CD8-positive, alpha-beta memory T cell (primary cell): ENCODE measurements at places on chromosomes 7 and 10. TPM values are rescaled to one million over a fixed set of nuclear protein-coding genes. Genes with fewer than 3 reads are reported as not detected.

- no peak for DNase-seq
These were observed 69.2 kb upstream of the ADGRA1 start for GRCh38 chr10:133018491-133018890.

DNA sequence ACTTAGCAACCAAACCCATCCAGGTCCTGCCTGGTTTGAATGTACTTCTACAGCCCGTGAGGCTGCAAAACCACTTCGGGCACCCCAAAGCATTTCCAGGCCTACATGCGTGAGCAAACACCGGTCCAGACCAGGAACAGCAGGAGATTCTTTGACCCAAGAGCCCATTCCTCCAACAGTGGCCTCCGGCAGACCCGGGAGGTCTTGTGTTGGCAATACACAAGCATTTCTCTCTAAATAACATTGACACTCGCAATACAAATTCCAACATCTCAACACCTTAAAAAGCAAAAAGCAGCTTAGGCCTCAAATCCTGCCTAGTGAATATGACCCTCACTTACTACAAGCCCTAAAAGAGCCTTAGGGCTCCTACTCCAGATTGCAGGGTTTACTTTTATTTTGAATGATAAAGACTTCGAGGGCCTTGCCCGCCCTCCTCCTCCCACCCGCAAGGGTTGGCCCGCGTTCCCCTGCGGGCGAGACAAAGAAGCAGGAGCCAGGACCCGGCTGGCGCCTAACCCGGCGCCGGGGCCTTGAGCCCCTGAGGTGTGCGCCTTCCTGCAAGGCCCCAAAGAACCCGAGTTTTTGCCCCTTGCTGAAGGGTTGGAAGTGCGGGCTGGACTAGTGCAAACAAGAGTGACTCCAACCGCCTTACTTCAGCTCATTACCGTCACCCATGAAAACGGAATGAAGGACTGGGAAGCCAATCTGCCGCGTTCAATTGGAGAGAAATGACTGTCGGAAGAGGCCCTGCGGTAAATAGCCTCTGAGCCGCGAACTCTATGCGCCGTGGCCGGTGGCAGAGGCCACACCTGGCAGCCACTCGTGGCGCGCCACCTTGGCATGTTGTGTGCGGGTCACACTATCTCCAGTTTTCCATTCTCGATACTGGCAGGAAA, 3.4 kb upstream of the DLX6 start:
- DNase-seq = no peak

DNA sequence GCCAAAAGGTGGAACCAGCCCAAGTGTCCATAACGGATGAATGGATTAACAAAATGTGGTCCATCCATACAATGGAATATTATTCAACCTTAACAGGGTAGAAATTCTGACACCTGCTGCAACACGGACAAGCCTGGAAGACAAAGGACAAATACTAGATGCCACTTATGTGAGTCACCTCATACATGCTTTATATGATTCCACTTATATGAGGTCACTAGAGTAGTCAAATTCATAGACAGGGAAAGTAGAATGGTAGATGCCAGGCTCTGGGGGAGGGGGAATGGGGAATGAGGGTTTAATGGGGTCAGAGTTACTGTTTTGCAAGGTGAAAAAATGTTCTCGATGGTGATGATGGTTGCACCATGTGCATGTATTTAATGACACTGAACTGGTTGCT, 34.0 kb upstream of the CYTH3 start:
- no peak for DNase-seq

Gene ITGA8
- not detected for polyA plus RNA-seq

GRCh38 chr7:27516421-27516820, 146.3 kb downstream of the HIBADH start:
- no peak for DNase-seq

DNA sequence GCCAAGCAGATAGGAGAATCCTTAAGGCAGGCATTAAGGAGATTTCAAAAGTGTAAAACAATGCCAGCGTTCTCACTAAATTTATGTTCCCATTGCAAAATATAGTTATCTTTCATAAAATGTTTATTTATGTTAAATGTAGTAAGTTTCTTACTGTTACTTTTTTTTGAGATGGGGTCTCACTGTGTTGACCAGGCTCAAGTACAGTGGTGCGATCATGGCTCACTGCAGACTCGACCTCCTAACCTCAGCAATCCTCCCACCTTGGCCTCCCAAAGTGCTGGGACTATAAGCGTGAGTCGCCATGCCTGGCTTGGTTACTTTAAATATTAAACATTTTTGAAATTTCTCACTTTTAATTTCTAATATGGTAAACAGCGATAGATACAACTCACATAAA, 31.8 kb upstream of the PRKAR2B start:
- DNase-seq = no peak

DNA sequence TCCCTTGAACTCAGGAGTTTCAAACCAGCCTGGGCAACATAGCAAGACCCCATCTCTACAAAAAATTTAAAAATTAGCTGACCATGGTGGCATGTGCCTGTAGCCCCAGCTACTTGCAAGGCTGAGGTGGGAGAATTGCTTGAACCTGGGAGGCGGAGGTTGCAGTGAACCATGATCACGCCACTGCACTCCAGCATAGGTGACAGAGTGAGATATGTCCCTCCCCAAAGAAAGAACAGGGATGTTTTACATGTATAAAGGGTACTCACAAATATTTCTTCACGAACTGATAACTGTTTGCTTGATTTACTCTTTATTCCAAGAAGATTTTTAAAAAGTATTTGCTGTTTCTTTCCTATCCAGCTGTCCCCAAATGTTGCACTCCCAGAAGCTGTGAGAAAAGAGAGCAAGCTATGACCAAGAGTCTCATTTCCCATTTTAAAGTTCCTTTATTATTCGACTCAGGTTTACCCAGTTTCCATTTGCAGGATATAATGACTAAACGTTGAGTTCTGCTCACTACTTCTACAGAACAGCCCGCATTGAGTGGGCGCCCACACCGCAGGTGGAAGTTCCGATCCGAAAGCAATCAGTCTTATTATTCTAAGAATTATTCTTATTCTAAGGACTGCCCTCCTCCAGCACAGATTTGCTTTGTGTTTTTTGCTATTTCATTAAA, 90.7 kb downstream of the APBB1IP start:
- no peak for DNase-seq
